ENCODE measurements at places on chromosomes 5 and 9.

GRCh38 chr5:7073666-7074065, 322.3 kb upstream of the ADCY2 start:
- no peak for DNase-seq

GRCh38 chr9:31188496-31188895, 1195.9 kb upstream of the ACO1 start:
- no peak for DNase-seq

DNA sequence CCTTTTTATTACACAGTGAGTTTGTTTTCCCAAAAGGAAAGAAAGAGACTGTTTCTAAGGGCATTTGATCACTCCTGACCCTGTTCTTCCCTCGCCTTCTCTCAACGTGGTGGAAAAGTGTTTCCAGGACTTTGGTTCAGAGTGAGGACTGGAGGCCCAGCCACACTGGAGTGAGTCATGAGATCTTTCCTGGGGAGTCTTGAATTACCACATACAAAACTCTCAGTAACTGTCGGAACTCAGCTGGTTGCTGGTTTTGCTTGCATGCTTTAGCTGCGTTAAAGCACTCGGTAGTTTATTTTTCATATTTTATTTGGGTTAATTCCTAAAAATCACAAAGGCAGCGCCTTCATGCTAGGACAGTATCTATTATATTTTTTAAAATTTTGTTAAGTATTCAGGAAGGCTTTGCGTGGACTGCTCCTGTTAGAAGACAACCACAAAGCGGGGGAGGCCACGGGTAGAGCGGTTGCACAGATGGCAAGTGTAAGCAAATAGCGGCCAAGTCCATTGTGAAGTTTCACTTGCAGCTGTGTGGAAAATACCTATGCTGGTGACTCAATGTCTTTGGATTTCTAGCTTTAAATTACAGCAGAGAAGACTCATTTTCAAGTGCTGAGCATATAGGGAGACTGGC, 77.7 kb downstream of the ARSB start:
- DNase-seq, result no peak

DNA sequence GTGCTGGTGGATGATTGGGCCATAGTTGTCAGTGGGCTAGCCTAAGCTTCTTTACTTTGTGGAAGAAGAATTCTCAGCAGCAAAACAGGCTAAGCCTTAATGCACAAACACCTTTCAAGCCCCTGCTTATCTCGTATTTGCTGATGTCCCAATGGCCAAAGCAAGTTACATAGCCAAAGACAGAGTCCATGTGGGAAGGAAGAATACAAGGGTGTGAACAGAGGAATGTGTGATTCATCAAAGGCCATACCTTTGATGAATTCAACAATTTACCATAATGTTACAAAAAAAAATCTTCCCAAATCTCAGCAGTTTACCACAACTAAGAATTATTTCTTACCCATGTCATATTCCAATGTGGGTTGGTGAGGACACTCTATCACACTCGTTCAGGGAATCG, 1.2 kb upstream of the YTHDC2 start:
- no peak for DNase-seq

DNA sequence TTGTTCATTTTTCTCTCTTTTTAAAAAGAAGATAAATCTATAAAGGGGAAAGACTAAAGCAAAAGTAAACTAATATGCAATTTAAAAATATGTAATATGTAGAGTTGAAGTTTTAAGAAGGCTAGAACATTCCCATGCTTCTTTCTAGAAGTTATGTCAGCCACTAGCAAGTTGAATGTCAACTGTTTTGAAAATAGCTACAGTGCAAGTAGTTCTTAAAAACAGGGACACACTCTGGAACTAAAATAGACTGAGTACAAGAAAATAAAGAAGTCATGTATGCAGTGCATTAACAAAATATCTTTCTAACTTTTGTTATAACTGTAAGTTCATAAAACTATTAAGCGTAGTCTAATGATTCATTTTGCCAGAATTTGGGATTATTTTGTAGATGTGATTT, 7.9 kb downstream of the TMEM38B start:
- no peak for DNase-seq

DNA sequence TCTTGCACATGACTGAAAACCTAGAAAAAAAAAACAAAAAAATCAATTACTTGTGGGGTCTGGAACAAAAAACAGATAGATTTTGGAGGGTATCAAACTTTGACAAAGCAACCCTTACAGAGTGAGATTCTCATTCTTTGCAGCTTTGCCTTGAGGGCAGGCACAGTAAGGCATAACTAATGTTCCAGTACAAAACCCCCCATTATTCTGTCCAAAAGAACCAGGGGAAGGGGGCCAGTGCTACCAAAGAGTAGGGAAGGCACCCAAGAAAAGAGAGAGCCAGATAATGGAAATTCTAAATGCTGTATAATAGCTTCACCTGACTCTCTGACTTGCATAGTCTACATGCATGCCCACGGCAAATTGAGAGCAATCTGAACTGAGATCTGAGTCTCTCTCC, 12.9 kb downstream of the POLK start:
- DNase-seq, result no peak

DNA sequence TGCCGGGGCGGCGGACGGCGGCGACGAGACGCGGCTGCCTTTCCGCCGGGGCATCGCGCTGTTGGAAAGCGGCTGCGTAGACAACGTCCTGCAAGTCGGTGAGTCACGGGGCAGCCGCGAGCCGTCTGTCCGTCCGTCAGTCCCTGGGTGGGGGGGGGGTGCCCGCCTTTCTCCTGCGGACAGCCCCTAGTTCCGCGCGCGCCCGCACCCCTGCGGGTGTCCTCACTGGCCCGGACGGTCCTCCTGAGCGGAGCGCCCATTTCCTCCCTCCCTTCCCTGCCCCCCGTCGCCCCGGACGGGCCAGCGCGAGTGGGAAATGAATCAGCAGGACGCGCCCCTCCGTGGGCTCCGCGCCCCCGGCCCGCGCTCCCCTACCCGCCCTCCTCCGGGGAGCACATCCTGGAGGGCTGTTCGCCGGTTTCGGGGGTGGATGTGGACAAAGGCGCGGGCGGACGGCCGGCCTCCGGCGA, 828 bp downstream of the ZSWIM6 start:
- DNase-seq, result no peak

Measured in cortex of kidney (tissue), 1 donor.